ENCODE measurements at places on chromosomes 2 and 18.
A peak's percentile ranks its signal among the peaks of the same experiment; 100 is the strongest.

- DNase-seq = no peak
These were observed 1606.3 kb downstream of the SUCLG1 start for GRCh38 chr2:82852787-82853186.

- no peak for DNase-seq
These were observed 250 bp upstream of the SPEG start for GRCh38 chr2:219434468-219434717.

DNA sequence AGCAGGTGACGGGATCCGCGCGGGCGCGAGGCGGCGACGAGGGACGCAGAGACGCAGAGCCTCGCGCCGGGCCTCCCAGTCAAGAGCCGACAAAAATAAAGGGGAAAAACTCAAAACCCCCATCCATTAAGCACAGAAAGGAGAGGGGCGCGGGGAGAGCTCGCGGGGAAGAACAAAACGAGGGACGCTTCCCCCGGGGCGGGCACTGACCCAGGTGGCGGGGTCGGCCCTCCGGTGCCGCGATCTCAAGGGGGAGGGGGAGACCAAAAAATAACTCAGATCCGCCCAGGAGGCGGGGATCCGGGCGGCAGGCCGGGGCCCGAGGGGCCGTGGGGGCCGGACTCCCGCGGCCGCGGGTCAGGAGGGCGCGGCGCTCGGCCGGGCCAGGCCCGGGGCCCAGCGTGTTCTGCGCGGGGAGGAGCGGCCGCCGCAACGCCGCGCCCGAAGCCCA, 597 bp downstream of the RNF103 start:
- DNase-seq = peak; percentile 46

- peak; percentile 50 for DNase-seq
These were observed 40.8 kb upstream of the RPRM start for GRCh38 chr2:153519257-153519875.

- no peak for DNase-seq
These were observed 83.4 kb downstream of the CALCRL start for GRCh38 chr2:187364696-187365095.

DNA sequence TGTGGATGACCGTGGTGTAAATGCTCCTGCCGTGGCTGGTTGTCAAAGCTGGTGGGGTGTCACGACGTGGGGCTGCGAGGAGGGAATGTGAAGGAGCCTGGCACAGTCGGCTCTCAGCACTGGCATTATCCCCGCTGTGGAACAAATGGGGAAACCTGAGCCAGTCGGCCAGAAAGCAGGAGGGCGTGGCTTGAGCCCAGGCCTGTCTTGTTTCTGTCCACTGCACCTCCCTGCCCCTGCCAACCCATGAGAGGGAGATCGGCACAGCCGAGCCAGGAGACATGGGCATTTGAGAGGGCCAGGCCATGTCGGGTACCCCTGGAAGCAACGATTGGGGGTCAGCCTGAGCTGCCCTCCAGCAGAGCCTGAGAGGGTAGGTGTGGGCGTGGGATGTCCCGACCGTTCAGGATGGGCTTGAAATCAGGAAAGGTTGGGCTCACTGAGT, 44.5 kb downstream of the PDIA6 start:
- DNase-seq = no peak

DNA sequence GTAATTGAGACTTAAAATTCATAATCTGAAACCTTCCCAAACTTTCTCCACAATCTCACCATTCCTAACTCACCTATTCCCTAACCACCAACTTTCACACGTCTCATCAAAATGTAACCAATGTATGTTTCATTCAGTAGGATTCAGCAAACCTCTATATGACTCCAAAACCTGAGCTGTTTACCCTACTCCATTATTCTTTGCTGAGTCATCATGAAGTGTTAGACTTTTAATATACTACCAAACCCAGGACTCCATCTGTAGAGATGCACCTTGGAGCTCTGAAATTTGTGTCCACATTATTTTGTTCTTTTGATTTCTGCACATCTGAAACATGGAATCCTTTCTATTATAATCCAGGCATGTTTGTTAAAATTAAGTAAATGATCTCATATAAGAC, 727.0 kb upstream of the PIK3C3 start:
- DNase-seq = no peak

GRCh38 chr18:62140259-62140658, 46.6 kb downstream of the PIGN start:
- DNase-seq = no peak

DNA sequence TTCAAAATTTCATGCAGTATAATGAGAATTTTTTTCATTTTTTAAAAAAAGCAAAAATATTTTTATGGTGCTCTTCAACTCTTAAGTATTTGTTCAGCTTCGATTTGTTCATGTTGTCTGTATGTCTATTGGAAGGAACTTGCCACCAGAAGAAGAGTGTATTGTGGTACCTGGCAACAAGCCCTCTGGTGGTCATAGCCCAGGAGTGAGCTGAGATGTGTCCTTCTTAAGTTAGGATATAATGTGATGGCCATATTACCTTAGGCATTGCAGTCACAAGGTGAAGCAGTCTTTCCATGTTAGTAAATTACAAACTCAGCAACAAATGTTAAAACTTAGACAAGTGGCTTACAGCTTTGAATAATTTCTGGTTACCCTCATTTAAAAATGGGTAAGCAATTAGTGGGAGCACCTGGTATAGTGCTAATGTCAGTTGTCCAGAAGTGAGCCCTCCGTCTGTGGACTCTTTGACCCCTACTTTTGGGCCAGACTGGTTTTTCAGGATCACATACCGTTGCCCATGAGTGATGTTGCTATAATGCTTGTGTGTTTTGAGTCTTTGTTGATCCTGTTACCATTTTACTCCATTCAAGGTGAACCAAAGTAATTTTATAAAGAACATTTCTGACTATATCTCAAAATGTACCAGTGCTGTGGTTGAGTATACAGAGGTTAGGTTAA, 57.4 kb downstream of the MYO1B start:
- DNase-seq = peak; percentile 12

DNA sequence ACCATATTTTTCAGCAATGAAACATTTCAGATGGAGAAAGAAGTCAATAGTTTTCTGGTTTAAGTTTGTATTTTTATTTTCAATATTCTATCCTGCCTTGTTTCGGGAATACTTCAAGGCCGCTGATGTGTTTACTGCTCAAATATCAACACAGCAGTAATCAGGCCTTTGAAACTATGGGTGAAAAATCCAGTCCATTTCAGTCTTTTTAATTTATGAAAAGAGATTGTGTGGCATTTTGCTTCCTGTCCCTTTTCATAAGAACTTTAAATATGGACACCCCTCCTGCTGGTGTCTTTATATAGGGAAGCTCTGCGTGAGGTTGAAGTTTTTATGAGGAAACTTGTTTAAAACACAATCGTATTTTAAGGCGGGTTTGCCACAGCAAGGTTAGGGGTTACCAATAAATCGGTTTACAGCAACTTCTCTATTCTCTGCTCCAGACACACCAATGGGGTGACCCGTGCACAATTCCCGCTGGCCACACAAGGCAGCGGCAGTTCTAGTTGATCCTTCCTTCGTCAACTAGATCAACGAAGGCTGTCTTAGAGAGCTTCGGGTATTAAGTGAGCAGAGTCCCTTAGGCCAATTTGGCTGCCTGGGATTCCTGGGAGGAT, 1.2 kb upstream of the TANC1 start:
- no peak for DNase-seq

DNA sequence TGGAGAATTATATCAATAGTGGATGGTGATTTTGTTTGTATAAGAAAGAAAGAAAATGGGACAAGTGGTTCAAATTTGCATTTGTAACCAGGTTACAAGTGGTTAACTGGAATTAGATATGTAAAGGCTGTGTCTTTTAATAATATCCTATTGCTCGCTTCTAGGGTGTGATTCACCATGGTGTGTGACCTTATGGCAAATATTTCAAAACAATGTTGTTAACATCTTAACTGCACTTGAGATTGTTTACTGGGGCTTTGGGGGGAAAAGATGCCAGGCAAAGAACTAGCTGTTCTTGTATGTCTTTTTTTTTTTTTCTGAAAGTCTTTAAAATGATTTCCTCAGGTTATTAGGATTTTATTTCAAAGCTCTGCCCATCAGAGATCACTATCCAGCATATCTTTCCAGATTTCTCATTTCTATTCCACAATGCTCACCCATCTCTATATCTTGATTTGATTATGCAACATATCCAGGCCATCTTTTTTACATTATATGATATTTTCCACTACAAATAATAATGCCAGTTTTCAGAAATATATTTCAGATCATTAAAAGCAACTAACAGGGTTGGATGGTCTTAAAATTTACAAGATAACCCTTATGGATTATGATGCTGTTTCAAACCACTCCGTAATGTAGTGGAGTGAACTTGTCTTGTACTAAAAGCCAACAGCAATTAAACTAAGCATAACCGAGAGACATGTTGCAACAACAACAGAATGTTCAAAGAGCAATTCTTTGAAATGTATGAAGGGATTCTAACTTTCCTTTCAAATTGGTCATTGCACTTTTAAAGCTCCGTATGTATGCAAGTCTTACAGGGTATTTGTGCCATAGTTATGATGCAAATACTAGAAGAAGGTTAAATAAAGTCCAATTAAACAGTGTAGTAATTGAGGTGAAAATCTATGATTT, 341.5 kb upstream of the ETAA1 start:
- DNase-seq = no peak

DNA sequence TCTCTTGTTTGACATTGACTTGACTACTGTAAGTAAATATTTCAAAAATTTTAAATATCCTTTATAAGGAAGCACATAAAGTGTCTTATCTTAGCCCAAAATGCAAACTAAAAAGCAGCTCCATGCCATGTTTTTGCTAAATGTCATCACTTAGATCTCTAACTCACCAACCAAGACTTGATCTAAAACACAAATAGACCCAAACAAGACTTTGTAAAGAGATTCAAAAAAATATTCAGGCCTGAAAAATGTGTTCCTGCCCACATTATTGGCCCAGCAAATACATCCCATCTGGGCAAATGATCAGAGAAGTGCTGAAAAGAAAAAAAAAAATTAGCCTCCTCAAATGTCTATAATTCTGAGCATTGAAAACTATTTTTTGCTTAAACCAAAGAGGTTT, 187.6 kb downstream of the MREG start:
- DNase-seq = no peak

DNA sequence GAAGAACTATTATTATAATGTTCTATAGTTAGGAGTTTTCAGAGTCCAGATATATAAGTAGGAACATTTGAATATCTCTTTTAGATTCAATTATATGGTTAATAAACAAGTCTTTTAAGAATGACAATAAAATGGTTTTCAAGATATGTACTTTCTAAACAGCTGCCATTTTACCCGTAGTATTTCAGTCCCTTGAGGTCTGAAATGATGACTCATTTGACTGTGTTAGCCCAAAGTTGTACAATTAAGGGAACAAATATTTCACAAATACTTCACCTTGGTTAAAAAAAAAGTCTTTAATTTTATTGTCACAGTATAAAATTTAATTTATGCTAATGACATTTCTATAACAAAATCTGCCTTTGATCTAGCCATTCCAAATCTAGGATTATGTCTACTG, 91.6 kb upstream of the TANK start:
- no peak for DNase-seq

DNA sequence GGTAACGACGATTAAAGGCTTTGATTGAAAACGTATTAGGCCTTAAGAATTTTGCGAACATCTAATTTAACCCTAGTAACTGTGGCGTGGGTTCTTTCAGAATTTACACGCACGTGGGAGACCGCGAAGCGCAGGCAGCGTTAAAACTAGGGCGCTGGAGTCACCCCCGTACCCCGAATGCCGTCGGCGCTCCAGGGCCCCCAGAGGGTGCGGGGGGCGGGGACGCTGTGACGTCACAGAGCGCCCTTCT, 673 bp upstream of the SMCHD1 start:
- peak; percentile 66 for DNase-seq

- DNase-seq = no peak
These were observed 376.3 kb upstream of the UBE2E3 start for GRCh38 chr2:180604077-180604476.

GRCh38 chr18:10274301-10274700, 180.1 kb upstream of the APCDD1 start:
- no peak for DNase-seq

Data from activated CD4-positive, alpha-beta T cell treated with anti-CD3 and anti-CD28 coated beads, Interleukin-2, amount 50 U/mL, for 16 hours (primary cell).